AG04449 (cell line): ENCODE measurements at places on chromosomes 1 and 21.
A peak's percentile ranks its signal among the peaks of the same experiment; 100 is the strongest.

DNA sequence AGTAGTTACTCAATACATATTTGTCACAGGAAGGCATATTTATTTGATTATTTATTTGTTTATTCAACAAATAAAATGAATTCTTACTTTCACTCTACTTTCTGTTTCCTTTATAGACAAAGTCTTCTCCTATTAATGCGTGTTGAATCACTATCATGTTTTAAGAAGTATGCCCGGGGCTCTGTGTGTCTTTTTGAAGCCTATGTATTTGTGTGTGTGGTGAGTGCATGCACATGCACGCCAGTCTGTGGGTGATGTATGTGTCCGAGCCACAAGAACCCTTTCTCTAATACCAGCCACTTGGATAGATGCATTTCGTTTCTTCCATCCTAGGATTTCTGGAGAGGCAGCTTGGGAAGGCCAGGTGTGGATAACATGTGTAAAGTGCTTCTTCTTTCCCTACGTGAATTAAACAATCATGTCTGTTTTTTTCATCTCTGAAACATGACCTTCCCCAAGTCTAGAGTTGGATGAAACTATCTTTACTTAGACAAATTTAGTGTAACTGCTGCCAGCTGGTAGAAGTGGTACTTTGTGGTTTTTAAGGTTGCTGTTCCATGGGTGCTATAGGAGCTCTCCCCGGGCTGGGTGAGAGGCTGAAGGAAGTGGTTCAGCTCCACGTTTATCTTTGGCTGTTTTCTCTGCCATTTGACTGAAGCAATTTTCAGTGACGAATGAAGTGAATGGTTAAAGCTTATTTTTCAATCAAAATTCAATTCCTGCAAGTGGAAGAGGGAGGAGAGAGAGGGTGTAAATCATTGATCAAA, 46.8 kb upstream of the PPM1J start:
- DNase-seq: no peak

- no peak for DNase-seq
These were observed 41.1 kb upstream of the IL20 start for GRCh38 chr1:206824331-206824730.

GRCh38 chr1:1165485-1165884, 8.2 kb upstream of the TTLL10 start:
- no peak for DNase-seq

DNA sequence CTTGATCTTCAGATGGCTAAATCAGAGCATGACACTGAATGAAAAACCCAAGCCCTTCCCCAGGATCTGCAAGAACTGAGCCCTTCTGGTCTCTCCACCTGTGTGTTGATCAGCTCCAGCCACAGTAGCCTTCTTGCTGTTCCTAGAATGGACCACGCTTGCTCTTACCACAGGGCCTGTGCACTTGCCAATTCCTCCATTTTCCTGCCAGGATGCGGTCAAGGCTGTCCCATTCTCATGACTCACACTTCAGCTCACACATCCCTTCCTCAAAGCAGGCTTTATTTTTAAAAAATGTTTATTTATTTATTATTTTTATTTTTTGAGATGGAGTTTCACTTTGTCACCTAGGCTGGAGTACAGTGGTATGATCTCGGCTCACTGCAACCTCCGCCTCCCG, 43.6 kb upstream of the GRHL3 start:
- no peak for DNase-seq

DNA sequence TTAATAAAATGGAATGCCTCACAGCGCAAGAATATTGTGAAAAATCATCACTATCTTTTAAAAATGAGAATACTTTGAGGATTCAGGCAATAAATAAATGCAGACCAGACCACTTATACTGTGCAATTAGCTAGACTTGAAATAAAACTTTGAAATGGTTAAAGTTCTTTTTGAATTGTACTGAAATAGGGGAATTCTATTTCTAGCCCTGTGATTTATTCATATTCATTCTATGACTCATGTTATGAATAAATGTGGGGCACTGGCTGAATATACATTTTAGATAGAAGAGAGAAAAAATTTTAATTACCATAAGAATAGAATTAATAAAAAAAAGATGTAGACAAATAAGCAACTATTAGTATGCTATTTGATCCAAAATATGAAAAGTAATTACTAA, 16.4 kb upstream of the USP25 start:
- no peak for DNase-seq

DNA sequence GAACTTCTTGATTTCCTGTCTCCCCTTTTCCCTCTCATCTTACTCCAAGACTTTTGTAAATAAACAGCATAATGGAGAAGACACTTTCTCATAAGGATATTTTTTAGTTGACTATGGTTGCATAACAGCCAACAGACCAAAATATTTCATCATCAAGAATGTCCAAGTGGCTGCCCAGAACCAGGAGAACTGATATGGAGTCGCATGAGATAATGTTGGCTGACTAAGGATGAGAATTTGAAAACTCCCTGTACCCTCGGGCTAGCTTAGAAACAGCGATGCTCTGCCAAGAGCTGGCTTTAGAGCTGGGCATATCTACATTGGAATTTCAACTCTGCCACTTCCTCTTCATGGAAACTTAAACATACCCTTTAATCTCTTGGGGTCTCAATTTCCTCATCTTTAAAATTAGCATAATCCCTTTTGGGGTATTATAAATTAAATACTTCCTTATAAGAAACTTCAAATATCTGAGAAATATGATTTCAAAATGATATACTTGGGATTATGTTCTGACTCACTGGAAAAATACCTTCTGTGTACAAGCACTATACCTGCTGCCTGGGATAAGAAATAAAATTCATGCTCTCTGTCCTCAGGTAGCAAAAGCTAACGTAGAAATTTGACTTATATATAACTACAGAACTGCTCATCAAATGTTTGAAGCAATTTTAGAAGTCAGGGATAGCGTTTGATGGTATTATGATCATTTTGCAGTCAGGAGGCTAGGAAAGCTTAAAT, 777.3 kb downstream of the LTN1 start:
- DNase-seq: peak; percentile 26

DNA sequence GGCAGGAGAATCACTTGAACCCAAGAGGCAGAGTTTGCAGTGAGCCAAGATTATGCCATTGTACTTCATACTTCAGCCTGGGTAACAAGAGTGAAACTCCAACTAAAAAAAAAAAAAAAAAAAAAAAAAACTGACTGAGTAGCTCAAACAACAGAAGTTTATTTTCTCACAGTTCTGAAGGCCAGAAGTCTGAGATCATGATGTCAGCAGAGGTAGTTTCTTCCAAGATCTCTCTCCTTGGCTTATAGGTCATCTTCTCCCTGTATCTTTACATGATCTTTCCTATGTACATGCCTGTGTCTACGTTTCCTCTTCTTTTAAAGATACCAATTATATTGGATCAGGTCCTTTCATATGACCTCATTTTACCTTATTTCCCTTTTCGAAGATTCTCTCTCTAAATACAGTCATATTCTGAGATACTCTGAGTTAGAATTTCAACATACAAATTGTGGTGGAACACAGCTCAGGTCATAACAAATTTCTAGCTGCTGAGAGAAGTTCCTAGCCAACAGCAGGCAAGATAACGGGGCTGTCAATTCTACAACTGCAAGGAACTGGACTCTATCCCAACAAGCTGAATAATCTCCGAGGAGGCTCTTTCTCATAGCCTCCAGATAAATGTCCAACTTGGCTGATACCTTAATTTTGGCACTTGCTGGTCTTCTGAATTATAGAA, 187.7 kb upstream of the ADAMTS5 start:
- no peak for DNase-seq

DNA sequence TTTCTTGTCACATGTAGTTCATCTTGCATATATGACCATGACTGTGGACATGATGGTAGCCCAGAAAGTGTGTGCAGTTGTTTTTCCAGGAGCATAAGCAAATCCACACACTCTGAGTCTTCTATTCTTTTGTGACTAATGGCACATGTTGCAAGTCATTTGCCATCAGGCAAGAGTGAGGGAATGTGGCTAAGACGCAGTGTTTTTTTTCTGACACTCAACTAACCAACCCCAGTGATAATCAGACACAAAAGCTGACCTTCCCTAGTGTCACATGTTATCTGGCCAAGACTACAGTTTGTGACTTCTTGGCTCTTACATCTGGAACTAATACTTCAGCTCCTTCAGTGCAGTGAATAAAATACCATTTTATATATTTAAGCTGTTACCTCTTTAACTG, 108.8 kb downstream of the ITSN1 start:
- no peak for DNase-seq

- no peak for DNase-seq
These were observed 1141.6 kb upstream of the ADGRL2 start for GRCh38 chr1:80659161-80659560.

- peak; percentile 28 for DNase-seq
These were observed 189.0 kb downstream of the CENPF start for GRCh38 chr1:214791961-214792360.

- DNase-seq: no peak
These were observed 172.4 kb downstream of the COQ8A start for GRCh38 chr1:227112538-227112937.

- DNase-seq: no peak
These were observed 402.2 kb downstream of the SMYD3 start for GRCh38 chr1:246104927-246105326.

GRCh38 chr1:226638001-226638601, 89.5 kb downstream of the STUM start:
- no peak for DNase-seq

DNA sequence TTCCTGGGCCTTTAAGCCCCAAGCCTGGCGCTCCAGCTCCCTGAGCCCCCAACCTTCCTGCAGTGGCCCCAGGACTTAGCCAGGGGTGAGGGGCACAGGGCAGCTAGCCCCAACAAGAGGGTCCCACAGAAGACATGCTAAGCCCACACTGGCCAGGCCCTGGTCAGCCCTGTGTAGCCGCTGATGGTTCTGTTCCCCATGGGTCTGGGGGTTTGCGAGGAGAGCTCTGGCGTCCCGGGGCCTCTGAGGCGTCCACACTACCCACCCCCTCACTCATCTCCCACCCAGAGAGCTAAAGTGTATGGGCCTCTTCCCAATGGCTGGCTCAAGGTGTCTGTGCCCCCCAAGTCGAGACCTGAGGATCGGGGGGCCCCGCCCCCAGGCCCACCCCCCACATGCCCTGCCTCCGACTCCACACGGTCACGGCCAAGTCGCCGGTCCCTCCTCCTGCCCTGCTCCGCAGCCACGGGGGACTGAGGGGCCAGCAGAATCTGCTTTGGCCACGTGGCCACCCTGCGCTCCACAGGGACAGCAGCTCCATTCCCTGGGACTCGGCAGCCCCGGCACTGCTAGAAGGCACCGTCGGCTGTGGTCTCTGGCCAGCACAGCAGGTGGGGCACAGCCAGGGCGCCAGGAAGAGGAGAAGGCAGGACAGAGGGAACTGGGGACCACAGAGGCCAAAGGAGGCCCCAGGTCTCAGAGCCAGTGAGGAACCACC, 7.8 kb downstream of the TNFRSF18 start:
- DNase-seq: no peak

DNA sequence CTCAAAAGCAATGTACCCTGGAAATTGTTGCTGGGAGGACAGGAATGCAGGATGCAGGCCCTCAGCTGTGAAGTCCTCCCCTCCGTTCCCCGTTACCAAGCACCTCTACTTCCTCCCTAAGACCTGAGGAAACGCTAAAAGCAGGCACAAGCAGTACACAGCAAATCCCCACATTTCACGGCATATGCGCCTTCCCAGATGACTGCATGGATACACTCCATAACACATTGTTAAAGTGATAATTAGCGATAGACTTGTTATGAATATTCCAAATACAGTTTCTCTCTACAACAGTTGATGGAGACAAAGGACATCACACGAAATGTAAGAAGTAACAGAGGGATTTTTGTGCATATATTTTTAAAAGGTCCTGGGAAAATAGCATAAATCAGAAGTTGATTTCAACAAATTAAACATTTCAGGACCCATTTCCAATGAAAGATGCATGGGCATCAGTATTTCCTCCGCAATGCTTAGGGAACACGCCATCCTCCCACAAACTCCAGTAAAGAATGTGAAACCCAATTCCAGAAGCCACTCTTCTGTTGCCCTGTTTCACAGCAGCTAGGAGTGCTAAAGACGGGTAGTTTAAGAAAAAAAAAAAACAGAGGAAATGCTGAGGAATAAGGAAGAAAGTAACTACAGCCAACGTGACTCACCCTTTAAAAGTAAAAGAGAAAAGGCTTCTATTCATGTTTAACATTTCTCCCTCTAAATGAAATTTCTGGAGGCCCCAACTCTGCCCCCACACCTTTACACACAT, 75.5 kb downstream of the HIVEP3 start:
- no peak for DNase-seq

DNA sequence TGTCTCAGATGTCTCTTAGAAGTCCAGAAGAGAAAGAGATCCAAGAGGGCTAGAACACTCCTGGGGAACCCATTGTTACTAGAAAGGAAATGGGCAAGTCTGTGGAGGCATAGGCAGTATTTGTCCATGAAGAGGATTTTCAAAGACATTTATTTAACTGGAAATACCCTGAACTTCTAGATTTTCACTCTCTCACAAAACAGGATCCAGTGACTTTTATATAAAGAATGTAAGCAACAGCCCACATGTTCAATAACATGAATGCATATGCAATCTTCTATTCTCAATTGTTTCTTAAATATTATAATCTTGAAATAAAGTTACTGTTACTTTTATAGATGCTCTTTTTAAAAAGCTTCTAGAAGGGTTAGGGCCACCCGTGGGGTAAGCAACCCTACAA, 53.4 kb downstream of the TBX15 start:
- DNase-seq: no peak

DNA sequence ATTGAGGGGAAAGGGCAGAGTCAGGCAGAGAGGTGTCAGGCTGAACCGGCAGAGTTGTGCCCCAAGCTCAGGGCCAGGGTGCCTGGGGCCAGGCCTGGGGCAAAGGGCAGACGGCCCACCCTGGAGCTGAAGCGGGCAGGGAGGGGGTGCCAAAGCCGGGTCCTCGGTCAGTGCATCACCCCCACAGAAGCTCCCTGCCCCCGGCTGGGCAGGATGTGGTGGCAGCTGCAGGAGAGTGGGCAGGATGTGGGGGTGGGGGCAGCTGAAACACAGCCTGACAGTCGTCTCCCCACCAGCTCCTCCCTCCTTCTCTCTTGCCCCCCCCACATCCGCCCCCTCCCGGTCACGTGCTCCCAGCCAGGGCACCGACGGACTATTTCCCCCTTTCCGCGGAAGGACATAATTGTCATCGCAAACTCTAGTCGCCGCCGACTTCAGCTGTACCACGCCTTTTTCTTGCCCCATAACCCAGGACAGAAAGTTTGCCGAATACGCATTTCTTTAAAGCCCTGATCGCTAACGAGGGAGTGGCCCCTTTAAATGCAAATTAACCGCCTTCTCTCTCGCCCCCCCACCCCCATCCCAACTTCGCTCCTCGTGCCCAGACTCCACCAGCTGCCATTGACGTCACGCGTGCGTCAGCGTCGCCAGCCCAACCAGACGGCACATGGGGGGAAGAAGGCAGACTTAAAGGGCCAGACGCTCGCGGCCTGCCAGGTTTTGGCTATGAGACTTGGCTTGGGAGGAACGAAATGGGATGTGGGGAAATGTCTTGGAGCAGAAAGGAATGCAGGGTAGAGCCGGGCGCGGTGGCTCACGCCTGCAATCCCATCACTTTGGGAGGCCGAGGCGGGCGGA, 4.5 kb upstream of the MEF2D start:
- DNase-seq: peak; percentile 97
